HepG2 (cell line): ENCODE measurements at places on chromosomes 1 and 21. TPM values are rescaled to one million over a fixed set of nuclear protein-coding genes. Genes with fewer than 3 reads are reported as not detected.

IGSF9 gene
- not detected in 2 replicates for total RNA-seq

FAM163A gene
- not detected in 2 replicates for total RNA-seq

THAP3 gene
- total RNA-seq: 14.9 and 15.0 TPM in 2 replicates

GPR25 gene
- not detected in 2 replicates for total RNA-seq

MAN1C1 gene
- total RNA-seq: 0.15 and 0.49 TPM in 2 replicates

RASSF5 gene
- 0.18 and 0.49 TPM in 2 replicates for total RNA-seq

ITPKB gene
- total RNA-seq: not detected in 2 replicates

DNA sequence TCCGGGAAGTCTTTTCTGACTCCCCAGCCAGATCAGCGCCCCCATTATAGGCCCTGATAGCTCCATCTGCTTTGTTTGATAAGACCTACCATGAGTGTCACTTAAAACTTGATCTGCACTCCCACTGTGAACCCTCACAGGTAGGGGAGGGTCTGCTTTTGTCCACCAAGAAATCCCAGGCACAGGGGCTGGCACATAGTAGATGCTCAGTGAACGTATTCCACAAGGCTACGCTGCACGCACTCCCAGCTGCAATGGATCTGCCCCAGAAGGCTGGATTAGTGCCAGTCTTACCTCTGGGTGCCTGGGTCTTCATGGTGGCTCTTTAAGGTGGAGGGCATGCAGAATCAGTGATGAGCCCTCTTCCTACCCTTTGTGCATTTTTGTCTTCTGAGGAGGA, 447.1 kb downstream of the PTPRU start:
- no peak for DNase-seq

GRCh38 chr1:175380521-175381300, 188.1 kb upstream of the KIAA0040 start:
- no peak for DNase-seq

- DNase-seq: peak; percentile 2
These were observed 58.9 kb upstream of the GNG4 start for GRCh38 chr1:235708390-235708962.

GRCh38 chr1:23801876-23802275, 1.3 kb upstream of the GALE start:
- DNase-seq: no peak

DNA sequence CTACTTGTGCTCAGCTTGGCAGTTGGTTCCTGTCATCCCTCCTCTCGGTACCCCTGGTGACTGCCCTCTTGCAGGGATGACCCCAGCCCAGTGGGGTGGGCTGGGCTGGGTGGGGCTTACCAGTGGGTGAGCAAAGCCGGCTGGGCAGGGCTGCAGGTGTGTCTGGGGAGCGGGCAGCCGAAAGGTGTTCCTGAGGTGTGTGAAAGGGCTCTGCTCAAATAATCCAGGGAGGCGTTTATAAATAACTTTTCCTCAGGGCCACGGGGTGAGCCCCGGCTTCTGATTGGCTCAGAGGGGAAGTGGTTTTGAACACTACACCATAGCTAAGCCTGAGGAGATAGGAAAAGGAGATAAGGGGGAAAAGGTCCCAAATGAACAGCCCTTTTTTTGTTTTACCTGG, at the start of gene SLC26A9:
Gene SLC26A9 (minus strand): TSS at position 212 of the 400 bp plus-strand sequence. CDS start 7,636 bp downstream, outside the sequence.
- no peak for DNase-seq

DNA sequence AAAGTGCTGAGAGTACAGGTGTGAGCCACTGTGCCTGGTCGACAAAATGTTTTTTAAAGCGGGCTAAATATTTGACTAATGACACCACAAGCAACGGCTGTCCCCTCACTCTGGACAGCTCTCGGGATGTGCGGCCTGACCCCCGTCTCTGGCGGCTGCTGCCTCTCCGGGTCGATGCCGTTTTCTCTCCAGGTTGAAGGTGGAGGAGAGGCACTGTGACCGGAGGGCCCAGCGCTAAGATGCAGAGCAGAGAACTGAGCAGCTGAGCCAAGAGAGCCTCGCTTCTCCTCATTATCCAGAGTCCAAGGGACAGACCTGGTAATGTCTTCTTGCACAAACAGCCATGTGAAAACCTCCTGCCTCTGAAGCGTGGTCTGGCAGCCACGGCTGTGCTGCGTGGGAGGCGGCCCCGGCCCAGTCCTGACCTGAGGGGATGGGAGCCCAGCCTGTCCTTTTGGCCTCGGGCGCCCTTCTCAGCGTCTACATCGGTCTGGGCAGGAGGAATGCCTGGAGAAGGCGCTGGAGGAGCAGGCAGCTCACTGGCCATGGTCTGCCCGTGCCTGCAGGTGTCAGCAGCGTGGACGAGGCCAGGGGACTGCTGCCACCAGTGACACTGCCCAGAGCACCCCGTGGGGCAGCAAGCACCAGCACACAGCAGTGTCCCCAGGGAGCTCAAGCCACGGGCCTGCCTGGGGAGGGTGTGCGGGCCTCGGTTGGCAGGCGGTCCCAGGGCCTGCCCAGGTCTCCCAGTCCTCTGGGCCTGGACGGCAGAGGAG, 10.3 kb downstream of the MORN1 start:
- DNase-seq: no peak

DNA sequence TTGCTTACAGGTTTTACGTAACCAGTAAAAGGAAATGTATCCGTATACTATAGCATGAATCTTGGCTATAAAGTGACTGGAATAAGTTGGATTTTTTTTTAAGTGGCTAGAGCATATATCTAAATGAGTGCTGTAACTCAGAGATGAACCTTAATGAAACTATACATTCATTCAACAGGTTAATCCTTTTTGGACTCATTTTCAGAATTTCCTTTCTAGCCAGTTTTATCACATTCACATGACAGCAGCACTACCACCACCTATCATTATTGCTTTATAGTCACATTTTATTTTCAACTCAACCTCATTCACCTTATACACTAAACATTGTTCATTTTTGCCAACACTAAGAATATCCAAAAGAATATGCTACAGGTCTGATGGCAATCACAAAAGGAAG, 30.6 kb downstream of the FRRS1 start:
- DNase-seq: no peak

DNA sequence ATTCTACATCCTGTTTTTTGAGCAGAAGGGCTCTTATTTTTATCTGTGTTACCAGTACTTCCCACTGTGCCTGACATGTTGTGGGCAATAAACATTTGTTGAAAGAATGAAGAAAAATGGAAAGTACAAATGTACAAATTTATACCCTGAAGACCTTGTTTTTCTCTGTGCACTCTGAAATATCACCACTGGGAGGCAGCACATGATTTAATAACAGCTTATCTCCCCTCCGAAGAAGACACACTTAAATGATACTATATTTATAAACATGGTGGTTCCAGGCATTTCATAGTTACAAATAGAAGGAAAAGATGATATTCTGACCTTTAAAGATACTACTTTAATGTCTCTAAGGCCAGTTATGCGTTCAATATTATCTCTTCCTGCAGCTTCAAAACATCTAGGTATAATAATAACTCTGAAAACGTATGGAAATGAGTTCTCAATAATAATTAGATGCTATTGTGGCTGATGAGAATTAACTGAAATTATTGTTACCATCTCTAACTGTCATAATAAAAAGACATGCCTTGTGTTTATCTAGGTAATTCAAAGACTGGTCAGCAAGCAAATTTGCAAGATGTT, 12.8 kb downstream of the DYNLT5 start:
- DNase-seq: peak; percentile 24

DNA sequence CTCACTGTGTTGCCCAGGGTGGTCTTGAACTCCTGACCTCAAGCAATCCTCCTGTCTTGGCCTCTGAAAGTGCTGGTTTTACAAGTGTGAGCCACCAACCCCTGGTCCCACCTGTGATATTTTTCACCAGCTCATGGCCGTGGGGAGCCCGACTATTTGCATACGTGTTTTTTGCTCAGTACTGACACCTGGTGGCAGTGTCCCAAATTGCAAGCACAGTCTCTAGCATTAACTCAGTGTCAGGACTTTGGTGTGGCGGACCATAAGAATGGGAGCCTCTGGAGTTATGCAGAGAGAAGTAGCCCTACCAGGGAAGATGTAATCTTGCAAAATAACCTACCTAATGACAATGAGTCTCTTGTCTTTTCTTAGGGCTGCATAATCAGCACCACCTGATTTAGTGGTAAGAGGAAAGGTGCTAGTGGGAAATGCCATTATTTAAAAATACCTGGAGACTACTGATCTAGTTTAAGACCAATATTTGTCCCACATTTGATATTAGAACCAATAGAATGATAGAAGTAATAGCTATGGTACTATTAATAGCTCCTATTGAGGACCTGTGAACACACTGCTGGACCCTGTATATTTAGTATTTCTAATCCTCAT, 305.4 kb downstream of the DISC1 start:
- DNase-seq: no peak

GRCh38 chr1:198669023-198669698, 30.3 kb downstream of the PTPRC start:
- DNase-seq: peak; percentile 16

- DNase-seq: no peak
These were observed 21.3 kb upstream of the MAPKAPK2 start for GRCh38 chr1:206663362-206663761.
